ENCODE measurements at places on chromosomes 2 and 18.

DNA sequence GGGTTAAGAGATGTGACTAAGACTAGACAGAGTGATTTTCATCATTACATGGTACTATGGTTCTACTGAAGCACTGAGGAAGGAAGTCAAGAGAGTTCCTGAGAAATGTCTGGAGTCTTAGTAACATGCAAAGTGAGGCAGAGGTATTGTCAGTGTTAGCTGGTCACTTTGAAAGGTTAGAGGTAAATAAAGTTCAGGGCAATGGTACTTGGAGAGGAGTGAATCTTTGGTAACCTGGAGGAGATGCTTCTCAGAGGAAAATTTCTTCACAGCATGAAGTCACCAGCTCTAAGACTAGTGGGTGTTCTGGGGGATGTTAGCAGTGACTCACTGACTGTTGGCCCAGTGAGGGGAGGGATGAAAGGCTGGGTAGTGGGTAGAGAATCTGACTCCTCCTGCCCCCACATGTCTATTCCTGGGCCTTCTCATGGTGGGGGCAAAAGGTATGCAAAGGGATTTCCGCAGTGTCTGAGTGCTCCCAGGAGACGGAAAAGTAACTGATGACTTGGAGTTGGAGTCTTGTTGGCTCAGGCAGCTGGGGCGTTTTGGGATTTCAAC, 23.3 kb upstream of the IL1RN start:
- DNase-seq: no peak

DNA sequence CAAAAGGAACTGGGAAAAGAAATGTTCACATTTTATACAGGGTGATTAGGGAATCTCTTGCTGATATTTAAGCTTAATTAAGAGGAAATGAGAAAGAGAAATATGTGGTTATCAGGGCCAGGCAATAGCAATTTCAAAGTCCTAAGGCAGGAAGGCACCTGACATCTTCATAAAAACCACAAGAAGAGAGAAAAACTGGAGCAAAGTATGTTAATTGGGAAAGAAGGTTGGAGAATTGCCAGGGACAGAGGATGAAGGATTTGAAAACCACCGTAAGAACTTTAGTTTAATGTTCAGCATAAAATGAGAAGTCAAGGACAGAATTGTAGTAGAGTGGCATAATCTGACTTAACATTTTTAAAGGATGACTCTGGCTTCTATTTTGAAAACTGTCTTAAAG, 691.8 kb upstream of the NRXN1 start:
- no peak for DNase-seq

DNA sequence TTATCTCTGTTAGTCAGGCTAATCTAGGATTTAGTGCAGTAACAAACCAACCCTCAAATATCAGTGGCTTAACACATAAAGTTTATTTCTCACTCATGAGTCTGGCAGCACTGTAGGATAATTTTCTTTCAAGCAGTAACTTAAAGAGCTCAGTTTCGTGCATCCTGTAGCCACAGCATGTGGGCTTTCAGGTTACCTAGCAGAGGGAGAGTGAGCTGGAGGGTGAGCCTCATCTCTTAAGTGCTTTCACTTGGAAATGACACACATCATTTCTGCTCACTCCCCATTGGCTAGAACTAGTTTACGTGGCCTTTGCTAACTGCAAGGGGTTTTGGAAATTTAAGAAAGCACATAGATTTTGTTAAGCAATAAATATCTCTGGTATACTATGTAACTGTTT, 96.9 kb downstream of the KCNS3 start:
- no peak for DNase-seq

- DNase-seq: peak; percentile 12
Observed at GRCh38 chr2:43484323-43484930, 111.4 kb downstream of the THADA start.

- no peak for DNase-seq
Observed at GRCh38 chr2:165825041-165825440, 31.0 kb upstream of the GALNT3 start.

DNA sequence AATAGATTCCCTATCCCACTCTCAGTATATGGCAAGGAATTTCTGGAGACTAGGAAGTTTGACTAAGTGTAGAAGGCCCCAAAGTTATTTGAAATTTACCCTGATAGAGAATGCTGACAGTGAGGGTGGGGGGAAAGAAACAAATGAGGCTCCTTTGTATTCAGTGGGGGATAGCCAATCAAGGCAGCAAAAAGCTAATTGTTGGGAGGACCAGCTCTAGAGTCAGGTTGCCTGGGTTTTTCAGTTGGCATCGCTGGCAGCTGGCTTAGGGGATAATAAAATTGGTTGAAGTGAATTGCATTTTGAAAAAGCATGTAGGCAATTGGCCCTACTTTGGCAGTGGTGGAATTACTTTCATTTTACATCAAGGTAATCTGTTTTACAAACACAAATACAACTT, 79.4 kb upstream of the STAM2 start:
- DNase-seq: no peak

- no peak for DNase-seq
Observed at GRCh38 chr2:98869870-98870269, 66.2 kb downstream of the CRACDL start.

DNA sequence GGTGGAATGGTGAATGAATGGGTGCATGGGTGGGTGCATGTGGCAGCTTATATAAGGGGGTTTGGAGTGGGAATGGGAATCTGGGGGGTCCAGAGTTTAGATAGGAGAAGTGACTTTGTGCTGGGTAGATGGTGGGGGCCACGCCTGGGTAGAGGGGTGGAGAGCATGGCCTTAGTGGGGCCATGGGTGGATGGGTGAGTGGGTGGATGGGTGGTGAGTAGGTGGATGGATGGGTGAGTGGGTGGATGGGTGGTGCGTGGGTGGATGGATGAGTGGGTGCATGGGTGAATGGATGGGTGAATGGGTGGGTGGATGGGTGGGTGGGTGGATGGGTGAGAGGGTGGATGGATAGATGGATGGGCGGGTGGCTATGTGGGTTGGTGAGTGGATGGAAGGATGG, 53.9 kb downstream of the MYO7B start:
- DNase-seq: no peak

GRCh38 chr2:203612246-203612645, 77.1 kb upstream of the RAPH1 start:
- DNase-seq: no peak

- DNase-seq: no peak
Observed at GRCh38 chr2:159187106-159187505, 99.4 kb downstream of the WDSUB1 start.

- no peak for DNase-seq
Observed at GRCh38 chr2:214630402-214631045, 179.0 kb downstream of the BARD1 start.

DNA sequence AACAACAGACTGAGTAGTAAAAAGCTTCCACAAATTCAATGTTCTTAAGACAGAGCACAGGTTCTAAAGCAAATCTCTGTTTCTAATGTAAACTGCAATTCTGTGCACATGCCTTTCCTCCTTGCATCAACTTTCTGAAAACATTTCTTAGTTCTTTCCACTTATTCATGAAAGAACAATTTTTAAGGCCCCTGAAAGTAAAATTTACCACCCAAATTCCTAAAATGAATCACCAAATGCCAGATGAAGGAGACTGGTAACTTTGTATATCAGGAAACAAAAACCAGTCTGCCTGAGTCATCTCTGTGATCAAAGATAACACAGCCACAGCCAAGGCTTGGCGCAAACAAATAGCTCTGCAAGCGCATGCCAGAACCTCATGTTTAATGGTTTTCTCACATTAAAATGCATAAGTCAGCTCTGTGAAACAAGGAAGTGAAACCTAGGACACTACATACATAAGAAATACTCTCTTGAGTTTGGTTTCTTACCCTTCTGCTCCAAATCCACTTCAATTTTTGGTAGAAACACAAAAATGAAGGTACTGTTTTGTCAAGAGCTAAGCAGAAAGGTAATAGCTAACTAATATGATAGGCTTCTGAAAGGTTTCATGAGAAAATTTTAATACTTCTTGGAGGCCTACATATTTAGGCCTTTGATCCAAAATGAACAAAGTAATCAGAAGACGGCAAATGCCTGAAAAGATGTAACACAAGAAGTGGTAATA, 169.4 kb downstream of the THADA start:
- no peak for DNase-seq

DNA sequence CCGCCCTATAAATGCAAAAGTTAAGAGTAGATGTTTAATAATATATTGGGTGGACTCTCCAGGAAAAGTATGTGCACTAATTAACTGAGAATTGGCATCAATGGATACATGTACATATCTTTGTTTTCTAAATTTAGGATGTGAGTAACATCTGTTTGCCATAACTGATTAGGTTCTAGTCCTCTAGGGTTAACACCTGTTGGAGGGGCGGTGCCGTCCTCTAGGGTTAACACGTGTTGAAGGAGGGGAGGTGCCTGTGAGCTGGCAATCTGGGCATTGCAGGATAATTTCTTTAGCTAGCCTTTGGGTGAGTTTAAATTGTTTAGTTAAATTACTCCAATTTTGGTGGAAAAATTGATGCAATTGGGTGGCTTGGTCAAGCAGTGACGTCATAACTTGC, 30.9 kb downstream of the HTR2B start:
- no peak for DNase-seq

DNA sequence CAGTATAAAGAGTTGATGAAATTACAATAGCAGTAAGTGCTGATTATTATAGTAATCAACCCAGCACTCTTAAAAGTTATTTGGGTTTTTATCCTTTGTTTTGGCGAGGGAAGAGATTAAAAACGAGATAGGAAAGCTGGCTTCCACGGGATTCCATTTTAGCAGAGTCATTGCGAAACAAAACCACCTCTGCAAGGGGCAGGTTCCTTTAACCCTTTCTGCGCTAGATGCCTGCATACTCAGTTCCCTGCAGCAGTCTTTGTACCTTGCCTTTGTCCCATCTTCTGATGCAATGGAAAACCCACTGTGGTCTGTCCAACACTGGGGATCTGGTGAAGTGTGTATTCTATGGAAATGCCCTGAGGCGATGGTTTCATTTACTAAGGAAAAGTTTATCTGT, 2.7 kb downstream of the YPEL5 start:
- DNase-seq: no peak

- no peak for DNase-seq
Observed at GRCh38 chr2:3902131-3902530, 198.8 kb downstream of the DCDC2C start.

DNA sequence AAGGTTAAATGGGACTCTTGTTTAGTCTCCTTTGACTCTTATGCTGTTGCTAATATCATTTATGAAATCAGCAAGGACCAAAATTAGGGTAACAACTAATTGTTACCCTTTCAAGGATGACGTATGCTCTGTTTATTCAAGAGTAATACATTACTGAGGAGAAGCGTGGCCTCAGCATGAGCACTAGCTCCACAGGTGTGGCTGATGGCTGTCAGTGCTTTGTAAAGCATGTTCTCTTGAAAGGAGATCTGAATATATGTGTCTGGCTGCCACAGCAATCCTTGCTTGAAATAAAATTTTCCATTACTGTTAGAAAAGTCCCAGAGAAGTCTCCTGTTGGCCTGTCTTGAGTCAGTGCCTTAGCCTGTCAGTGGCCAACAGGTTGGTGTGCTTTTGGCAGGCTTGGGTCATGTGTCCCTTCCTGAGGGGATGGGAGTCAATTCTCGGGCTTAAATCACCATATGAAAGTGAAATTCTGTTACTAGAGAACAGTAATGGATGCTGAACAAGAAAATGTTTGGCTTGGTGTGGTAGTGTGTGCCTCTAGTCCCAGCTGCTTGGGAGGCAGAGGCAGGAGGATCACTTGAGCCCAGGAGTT, 32.7 kb downstream of the ABI2 start:
- no peak for DNase-seq

DNA sequence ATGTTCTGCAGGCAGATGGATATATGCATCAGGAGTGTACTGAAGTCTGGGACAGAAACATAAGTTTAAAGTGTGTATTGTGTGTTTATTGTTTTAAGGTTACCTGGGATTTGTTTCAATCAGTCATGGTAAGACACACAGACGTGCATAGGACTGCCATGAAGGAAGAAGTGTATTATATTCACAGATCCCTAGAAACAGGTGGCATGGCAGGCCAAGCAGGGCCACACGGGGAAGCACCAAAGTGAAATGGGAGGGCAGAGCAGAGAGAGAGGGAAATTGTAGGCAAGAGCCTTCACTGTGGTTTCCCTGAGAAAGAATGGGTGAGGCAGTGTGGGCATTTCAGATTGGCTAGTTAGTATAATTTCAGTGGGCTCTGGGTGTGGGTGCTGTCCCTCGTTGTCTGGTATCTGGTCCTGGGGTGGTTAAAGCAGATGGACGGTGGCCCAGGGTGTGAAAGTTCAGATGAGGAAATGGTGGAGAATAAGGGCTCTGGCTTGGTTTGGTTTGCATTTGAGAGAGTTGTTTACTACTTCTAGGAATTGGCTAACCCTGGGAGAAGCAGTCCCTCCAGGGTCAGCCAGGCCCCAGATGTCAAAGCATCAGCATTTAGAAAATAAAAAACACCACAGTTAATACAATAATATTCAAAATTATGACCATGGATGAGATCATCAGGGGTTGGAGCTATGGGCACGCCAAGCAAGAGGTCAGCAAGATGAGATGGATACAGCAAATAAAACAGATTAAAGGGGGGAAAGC, 160.0 kb downstream of the LRRC30 start:
- DNase-seq: no peak

GRCh38 chr18:63949068-63949737, at the start of gene HMSD:
HMSD (plus strand) TSS chr18:63949301; CDS start chr18:63953456, 4,155 bp downstream.
- peak; percentile 44 for DNase-seq

DNA sequence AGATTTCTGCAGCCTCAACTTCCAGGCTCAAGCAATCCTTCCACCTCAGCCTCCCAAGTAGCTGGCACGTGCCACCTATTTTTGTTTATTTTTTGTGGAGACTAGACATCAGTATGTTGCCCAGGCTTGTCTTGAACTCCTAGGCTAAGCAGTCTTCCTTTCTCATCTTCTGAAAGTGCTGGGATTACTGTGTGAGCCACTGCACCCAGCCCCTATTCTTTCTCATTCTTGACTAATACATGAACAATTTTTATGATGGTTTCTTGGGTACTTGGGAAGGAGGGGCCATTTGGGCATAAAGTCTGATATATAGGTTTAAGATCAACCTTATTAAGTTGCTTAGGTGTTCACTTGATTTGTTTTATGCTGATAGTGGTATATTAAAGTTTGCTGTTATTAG, 26.2 kb downstream of the EPC2 start:
- DNase-seq: no peak

DNA sequence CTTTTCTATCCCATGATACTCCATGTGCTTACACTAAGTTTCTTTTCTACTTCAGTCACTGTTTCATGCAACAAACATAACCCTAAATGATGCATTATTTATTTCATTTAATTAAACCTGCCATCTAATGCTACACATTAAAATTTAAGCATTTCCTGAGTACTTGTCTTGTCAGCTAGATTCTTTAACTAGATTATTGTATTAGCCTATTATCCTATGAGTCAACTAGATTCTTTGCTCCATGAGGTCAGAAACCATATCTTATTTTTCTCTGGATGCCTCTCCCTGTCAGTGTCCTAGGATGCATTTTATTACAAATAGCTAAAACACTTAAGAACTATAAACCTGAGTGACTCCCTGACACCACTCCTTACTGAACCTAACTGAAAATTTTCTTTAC, 652.4 kb downstream of the SLC4A3 start:
- no peak for DNase-seq

- no peak for DNase-seq
Observed at GRCh38 chr18:11739893-11740292, 50.8 kb downstream of the GNAL start.

Data from frontal cortex (tissue), 4 donors.